SHP77 (cell line): ENCODE measurements at places on chromosomes 13 and 19.
A peak's percentile ranks its signal among the peaks of the same experiment; 100 is the strongest.

- peak; percentile 25 for DNase-seq
These were observed 1.2 kb downstream of the SPART start for GRCh38 chr13:36344886-36345437.

GRCh38 chr13:46747031-46747820 lies 49.7 kb downstream of the ESD start:
- DNase-seq = no peak

DNA sequence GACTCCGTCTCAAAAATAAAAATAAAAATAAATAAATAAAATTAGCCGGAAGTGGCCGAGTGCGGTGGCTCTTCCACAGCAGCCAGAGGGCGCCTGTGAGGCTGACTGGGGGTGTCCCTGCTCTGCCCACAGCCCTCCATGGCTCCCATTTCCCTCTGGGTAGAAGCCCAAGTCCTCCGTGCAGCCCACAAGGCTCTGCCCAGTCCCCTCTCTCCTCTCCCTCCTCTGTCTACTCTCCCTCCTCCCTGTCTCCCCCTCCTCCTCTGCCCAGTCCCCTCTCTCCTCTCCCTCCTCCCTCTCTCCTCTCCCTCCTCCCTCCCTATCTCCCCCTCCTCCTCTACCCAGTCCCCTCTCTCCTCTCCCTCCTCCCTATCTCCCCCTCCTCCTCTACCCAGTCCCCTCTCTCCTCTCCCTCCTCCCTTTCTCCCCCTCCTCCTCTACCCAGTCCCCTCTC lies 20.4 kb downstream of the MISP start:
- DNase-seq = no peak

- DNase-seq = no peak
These were observed 84.5 kb upstream of the PCDH20 start for GRCh38 chr13:61500176-61500575.

DNA sequence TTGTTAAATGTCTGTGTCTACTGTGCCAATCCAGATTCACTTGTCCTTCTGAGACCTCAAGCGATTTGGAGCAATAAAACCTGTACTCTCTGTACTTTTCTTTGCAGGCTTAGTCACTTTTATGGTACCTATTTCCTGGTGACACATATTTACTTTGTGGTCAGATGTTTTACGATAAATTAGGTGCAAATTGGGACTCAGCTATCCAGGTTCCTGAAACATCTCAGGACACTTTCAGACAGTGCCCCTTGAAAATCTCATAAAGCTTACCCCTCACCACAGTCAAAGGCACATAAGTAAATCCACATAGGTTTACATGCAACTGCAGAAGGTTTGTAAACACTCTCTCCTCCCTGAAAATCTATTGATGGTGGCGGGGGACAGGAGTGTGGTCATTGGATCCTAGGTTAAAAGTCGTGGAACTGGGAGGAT lies 438.8 kb downstream of the EFNB2 start:
- DNase-seq = no peak

GRCh38 chr19:14505488-14506239 lies 9.7 kb upstream of the GIPC1 start:
- peak; percentile 44 for DNase-seq

GRCh38 chr19:7500811-7501450 lies 12.1 kb upstream of the PEX11G start:
- peak; percentile 81 for DNase-seq

- DNase-seq = no peak
These were observed 26.4 kb downstream of the CDK8 start for GRCh38 chr13:26280295-26280694.

GRCh38 chr13:37652596-37652995 lies 54.0 kb upstream of the POSTN start:
- no peak for DNase-seq

DNA sequence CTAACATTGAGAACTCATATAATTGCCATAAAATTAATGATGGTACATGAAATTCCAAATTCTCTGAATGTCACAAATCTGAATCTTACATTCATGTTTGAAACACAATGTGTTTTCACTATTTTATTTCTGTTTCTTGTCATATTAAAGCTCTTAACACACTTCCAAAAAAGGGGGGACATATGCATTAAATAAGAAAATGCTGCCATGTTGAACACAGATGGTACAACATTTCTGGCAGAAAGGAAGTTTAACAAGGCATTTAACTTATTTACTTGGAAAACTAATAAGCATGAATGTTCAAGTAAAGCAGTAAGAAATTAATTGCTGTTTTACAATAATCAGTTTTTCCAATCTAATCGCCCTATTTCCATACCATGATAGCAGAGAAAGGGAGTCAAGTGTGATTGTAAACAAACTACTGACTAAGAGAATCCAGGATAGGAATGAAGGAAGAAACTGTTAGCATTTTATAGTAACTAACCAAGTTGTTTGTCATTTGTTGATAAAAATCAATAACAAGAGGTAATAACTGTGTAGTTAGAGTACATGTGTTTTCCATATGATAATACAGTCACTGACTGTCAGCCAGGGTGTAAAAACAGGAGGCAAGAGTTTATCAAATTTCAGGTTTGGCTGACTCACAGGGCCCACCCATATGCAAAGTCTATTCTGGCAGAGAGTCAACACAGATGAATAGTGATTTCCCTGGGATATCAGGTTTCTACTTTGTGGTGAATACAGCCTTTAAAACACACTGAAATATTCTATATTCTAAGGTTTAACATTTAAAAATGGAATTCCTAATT lies 5.7 kb upstream of the FOXO1 start:
- peak; percentile 32 for DNase-seq

GRCh38 chr13:70817576-70817975 lies 709.3 kb upstream of the KLHL1 start:
- DNase-seq = no peak

DNA sequence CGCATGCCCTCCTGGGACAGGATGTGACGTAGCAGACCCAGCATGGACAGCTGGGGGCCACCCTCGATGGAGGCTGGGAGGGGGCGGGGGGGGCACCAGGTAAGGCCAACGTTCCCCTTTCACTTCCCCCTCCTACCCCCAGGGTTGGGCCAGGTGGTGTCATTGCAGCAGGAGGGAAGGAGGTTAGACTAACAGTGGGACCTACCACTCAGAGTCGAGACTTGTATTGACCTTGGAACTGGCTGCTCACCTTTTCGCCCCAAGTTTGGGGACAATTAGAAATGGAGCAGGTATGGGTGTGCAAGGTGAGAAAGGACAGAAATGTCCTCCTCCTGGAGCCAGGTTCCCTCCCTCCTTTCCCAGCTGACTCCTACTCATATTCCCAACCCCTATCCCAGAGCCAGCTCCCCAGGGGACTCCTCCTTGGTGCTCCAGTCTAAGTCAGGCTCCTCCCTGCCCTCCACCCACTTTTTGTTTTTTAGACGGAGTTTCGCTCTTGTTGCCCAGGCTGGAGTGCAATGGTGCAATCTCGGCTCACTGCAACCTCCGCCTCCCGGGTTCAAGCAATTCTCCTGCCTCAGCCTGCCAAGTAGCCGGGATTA lies 8.6 kb upstream of the SLC25A41 start:
- DNase-seq = no peak

GRCh38 chr13:23686948-23687347 lies 116.7 kb downstream of the TNFRSF19 start:
- DNase-seq = no peak

DNA sequence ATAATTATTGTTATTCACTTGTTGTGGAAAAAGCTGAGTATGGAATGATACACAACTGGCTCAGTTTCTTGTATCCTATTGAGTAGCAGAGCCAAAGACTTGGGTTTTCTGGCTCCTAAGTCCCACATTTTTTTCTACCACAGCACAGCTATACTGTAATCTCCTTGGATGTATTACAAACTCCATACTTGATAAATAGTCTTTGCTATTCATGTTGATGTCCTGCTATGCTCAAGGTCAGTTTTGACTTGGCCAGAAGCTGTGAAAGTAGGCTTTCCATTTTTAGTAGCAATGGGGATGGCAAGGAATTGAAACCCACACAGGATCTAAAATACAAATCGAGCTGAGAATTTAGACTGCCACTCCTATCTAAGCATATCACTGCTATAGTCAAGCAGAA lies 79.1 kb downstream of the B3GLCT start:
- no peak for DNase-seq

DNA sequence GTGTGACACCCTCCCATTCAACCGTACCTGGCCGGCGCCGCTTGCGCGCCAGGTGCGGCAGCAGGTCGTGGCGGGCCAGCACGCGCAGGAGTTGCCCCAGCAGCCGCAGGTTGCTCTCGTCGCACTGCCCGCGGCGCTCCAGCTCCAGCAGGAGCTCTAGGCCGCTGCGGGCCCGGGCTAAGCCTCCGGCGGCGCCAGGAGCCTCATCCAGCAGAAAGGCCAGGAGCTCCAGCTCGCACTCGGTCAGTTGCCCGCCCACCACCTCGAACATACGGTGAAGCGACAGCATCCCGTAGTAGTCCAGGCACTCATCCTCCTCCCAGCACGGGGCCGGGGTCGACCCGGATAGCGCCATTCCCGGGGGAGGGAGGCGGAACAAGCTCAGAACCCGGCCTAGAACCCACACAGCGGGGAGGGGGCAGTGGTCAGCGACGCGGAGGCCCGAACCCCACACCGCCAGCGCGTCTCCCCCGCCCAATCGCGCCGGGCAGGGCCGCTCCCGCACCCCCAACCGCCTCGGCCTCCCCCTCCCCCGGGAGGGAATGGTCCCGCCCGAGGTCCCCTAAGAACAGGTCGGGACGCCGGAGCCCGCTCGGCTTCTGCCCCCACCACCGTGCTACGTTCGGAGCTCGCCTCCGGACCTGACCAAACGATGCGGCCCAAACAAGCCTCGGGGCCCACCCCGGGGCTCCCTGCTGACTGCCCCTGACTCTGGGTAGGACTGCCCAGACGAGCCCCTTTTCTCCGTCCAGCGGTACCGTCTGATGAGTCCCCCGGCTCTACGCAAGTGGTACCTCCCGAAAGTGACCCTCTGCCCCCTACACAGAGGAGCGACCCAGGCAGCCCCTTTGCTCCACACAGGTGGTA lies 591 bp downstream of the DEDD2 start:
- peak; percentile 4 for DNase-seq

- DNase-seq = no peak
These were observed 103.5 kb downstream of the FOXO1 start for GRCh38 chr13:40562975-40563349.

- no peak for DNase-seq
These were observed 25.7 kb downstream of the CNMD start for GRCh38 chr13:52713894-52714293.

- DNase-seq = no peak
These were observed 4.5 kb upstream of the ADAMTS10 start for GRCh38 chr19:8615024-8615423.

GRCh38 chr19:498511-498891 lies 2.2 kb downstream of the MADCAM1 start:
- DNase-seq = no peak

- DNase-seq = no peak
These were observed 8.7 kb downstream of the GPX4 start for GRCh38 chr19:1112268-1113029.

DNA sequence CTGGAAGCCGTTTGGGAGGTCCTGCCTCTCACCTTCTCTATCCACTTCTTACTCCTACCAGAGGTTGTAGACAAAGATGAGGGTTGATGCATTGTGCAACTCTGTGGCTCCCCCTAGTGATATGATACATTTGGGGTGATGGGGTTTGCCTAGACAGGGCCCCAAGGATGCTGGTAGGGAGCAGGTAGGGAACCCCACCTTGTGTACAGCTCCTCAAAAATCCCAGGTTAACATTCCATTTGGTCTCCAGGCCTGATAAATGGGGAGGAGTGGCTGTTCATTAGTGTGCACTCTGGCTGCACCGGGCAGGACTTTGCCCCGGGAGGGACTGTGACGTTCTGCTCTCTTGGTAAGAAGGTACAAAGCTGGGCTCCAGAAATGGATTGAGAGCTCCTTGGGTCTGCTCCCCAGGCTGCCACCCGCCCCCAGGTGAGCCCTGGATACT lies 19.2 kb downstream of the SIGLEC8 start:
- DNase-seq = no peak

GRCh38 chr19:47190167-47190727 lies 40.8 kb downstream of the BBC3 start:
- peak; percentile 14 for DNase-seq

GRCh38 chr19:1214299-1214861 lies 8.8 kb downstream of the STK11 start:
- DNase-seq = no peak

DNA sequence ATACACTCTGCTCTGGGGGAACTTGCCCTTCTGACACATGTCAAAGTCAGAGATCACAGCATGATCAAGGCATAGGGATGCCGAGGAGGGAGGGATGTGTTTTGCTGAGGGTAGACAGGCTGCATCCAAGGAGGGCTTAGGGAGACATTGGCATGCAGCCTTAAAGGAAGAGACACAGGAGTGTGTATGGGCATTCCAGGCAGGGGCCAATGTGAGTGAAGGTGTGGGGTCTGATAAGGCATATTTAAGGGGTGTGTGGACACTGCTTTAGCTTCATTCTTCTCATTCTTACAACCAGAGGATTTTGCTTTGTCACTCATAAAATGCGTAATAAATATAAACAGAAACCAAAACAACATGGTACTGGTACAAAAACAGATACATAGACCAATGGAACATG lies 193.4 kb downstream of the RGCC start:
- no peak for DNase-seq

DNA sequence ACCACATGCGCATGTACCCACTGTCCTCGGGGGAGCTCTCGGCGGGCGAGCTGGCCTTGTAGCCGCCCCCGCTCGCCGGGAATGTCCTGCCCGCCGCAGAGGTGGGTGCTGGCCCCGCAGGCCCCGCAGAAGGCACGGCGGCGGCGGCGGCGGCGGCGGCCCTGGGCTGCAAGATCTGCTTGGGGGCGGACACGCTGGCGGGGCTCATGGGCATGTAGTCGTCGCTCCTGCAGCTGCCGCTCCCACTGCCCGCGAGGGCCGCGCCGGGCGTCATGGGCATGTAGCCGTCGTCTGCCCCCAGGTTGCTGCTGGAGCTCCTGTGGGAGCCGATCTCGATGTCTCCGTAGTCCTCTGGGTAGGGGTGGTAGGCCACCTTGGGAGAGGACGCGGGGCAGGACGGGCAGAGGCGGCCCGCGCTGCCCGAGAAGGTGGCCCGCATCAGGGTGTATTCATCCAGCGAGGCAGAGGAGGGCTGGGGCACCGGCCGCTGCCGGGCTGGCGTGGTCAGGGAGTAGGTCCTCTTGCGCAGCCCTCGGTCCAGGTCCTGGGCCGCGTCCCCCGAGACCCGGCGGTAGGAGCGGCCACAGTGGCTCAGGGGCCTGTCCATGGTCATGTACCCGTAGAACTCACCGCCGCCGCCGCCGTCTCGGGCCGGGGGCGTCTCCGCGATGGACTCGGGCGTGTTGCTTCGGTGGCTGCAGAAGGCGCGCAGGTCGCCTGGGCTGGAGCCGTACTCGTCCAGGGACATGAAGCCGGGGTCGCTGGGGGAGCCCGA lies 2.4 kb downstream of the IRS2 start:
- DNase-seq = peak; percentile 34

DNA sequence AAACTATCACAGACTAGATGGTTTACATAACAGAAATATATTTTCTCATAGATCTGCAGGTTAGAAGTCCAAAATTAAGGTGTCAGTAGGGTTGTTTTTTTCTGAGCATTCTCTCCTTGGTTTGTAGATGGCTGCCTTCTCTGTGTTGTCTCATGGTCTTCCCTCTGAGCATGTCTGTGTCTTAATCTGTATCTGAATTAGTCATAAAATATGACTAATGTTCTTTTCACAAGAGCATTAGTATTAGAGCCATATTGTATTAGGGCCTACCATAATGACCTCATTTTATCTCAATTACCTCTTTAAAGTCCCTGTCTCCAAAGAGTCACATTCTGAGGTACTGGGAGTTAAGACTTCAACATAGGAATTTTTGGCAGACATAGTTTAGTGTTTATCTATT lies 77.2 kb upstream of the OBI1 start:
- DNase-seq = no peak

- no peak for DNase-seq
These were observed 720.6 kb downstream of the EFNB2 start for GRCh38 chr13:105814902-105815250.
